Naive B cell (primary cell): ENCODE measurements at places on chromosomes 4 and X.
A peak's percentile ranks its signal among the peaks of the same experiment; 100 is the strongest.

- H3K4me3 ChIP-seq = no peak overlapping the region
- H3K36me3 ChIP-seq = peaks cover under 1% of the 10 kb centered on the region
- DNase-seq = no peak
- H3K27me3 ChIP-seq = peaks cover 5% of the 10 kb centered on the region
Measured at GRCh38 chr4:41039317-41039716, 175.0 kb downstream of the APBB2 start.

GRCh38 chrX:81261576-81261975, 59.7 kb downstream of the SH3BGRL start:
- H3K4me1 ChIP-seq = peaks cover 20% of the 10 kb centered on the region
- H3K27me3 ChIP-seq = no peaks in the 10 kb centered on the region
- DNase-seq = no peak

- H3K4me1 ChIP-seq = no peaks in the 10 kb centered on the region
- no peak overlapping the region for H3K4me3 ChIP-seq
- no peaks in the 10 kb centered on the region for H3K36me3 ChIP-seq
- no peak overlapping the region for H3K27ac ChIP-seq
- no peak for DNase-seq
- H3K27me3 ChIP-seq = no peaks in the 10 kb centered on the region
Measured at GRCh38 chr4:63296773-63297172, 1112.5 kb downstream of the TECRL start.

DNA sequence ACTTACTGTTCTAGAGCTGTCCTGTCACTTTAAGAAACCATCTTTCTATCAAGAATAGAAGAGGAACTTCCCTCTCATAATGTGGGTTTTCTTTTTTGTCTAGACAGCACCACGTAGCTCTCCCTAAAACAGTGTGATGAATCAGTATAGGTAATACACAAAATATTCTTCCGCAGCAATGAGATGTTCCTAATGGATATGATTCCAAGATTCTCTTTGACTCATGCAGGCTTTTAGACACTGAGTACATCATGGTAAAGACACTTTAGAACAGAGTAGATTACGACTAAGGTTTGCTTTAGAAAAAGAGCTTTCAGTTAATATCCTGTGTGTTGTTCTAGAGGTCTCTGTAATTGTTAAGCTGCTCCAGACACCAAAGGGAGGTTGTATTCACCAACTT, 69.8 kb downstream of the PTTG2 start:
- H3K27me3 ChIP-seq = no peaks in the 10 kb centered on the region
- DNase-seq = no peak
- H3K27ac ChIP-seq = peak overlapping the region; percentile 48
- H3K36me3 ChIP-seq = peaks cover under 1% of the 10 kb centered on the region

DNA sequence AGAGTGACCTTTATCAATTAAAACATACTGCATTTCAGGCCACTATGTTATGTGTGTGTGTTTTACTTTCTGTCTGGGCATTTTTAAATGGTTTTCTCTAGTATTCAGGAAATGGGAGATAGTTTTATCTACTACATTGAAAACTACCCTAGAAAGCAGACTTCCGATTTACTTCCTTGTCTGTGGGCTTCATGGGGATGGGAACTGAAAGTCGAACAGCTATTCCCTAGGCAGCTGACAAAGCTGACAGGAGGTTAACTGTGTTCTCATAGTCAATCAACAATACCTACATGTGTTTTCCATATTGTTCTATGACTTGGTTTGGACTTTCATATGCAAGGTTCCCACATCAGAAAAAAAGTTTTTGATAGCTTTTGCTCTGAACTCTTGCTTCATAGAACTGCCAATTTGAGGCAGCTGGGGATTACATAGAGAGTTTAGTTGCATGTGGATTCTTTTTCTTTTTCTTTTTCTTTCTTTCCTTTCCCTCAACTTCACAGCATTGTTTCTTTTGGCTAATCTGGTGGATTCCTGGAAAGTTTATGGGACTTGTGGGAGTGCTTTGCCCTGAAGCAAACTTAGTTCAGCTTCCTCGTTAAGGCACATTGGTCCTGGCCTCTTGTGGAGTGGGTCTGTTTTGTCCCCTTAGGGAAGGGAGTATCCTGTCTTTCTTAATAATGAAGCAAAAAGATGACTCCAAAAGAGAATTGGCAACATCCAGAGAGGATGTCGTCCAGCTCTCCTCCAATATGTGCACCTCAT, 327.1 kb upstream of the GIMD1 start:
- no peaks in the 10 kb centered on the region for H3K4me1 ChIP-seq
- no peak overlapping the region for H3K27ac ChIP-seq
- H3K27me3 ChIP-seq = no peaks in the 10 kb centered on the region
- H3K36me3 ChIP-seq = no peaks in the 10 kb centered on the region
